ENCODE measurements at places on chromosomes 4 and X. TPM values are rescaled to one million over a fixed set of nuclear protein-coding genes. Genes with fewer than 3 reads are reported as not detected.

DNA sequence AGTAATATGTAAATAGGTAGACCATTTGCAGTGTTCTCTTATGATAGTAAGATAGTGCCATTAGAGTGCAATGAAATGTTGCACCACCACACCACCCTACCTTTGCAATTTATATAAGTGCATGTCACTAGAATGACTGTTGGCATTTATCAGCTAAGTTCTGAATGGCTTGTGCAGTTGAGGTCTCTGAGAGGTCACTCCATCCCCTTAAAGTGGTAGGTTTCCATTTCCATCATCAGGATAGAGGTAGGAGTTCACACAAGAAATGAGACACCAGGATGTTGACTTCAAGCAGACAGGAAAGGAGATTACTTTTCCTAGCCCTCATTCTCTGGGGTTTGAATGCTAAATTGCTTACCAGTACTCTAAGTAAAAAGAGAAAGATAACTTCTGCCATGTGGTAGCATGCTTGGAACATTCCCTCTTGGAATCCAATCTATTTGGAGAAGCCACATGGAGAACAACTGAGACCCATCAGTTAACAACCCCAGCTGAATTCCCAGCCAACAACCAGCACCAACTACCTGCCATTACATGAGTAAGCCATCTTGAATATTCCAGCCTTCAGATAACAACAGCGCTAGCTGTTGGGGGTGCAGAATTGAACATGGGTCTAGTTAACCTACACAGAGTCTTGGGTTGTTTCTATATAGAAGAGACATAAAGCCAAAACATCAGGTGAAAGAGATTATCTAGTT lies 6.7 kb upstream of the LRBA start:
- DNase-seq = no peak
- no peaks in the 10 kb centered on the region for H3K27me3 ChIP-seq
- no peak overlapping the region for H3K4me3 ChIP-seq
- H3K36me3 ChIP-seq = no peaks in the 10 kb centered on the region

- H3K27ac ChIP-seq = no peak overlapping the region
- no peaks in the 10 kb centered on the region for H3K36me3 ChIP-seq
- H3K4me1 ChIP-seq = no peaks in the 10 kb centered on the region
- peaks cover 1% of the 10 kb centered on the region for H3K27me3 ChIP-seq
- no peak overlapping the region for H3K4me3 ChIP-seq
Measured at GRCh38 chr4:8560265-8561047, 19.7 kb upstream of the GPR78 start.

DNA sequence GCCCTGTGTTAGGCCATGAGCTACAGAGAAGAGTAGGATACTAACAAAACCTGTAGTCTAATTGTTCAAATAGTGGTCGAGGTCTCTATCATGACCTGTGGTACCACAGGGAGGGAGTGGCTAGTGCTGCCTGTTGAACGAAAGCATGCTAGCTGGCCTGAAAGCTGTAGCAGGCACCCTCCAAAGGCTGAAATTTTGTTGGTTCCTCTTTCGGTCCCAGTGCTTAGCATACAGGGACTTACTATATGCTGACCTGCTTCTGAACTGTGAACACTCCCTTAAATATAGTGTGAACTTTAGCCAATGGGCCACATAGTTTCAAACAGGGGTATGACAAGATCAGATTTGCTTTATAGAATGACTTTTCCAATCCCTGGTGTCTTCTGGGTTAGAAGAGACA lies 113.4 kb downstream of the PJA1 start:
- H3K4me1 ChIP-seq = no peaks in the 10 kb centered on the region
- H3K4me3 ChIP-seq = no peak overlapping the region
- no peak overlapping the region for H3K27ac ChIP-seq

The PPP1R2C gene
- not detected for total RNA-seq

The OTC gene
- not detected for total RNA-seq
